ENCODE measurements at places on chromosomes 3 and 15.

DNA sequence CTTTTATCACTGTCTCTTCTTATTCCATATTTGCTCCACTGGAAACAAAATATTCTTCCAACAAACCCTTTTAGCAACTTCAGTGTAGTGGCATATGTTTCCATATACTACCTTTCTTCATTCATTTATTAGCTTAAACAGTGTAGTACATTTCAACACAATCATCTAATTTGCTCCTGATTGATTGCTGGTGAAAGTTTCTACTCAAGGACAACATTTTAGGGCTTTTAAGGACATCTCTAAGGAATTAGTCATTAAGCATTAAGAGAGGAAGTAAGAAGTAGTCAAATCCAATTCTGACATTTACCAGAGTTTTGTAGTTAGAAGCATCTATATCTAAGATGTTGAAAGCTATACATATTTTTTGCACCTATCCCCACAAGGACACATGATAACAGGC lies 55.8 kb downstream of the RSRC1 start:
- peak; percentile 17 for DNase-seq

GRCh38 chr3:150372722-150373121 lies 35.4 kb upstream of the TSC22D2 start:
- peak; percentile 56 for DNase-seq

DNA sequence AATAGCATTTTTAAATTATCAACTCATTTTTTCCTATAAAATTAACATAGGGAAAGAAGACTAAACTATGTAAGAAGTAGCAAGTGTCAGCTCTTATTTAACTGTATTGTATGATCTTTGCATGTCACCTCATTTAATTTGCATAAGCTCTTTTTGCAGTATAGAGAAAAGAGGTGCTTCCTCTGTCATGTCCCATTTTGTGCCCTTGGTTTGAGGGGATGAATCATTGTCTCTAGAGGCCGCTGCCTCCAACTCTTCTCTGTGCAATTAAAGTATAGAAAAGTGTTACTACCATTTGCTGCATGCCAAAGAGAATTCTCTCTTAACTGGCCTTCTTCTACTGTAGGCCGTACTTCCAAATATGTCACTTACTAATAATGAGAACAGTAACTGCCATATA lies 93.4 kb downstream of the LRRC28 start:
- no peak for DNase-seq

- DNase-seq, result no peak
Measured at GRCh38 chr3:80368616-80369015, 600.8 kb upstream of the ROBO1 start.

- no peak for DNase-seq
Measured at GRCh38 chr3:126937973-126938372, 44.9 kb upstream of the PLXNA1 start.

DNA sequence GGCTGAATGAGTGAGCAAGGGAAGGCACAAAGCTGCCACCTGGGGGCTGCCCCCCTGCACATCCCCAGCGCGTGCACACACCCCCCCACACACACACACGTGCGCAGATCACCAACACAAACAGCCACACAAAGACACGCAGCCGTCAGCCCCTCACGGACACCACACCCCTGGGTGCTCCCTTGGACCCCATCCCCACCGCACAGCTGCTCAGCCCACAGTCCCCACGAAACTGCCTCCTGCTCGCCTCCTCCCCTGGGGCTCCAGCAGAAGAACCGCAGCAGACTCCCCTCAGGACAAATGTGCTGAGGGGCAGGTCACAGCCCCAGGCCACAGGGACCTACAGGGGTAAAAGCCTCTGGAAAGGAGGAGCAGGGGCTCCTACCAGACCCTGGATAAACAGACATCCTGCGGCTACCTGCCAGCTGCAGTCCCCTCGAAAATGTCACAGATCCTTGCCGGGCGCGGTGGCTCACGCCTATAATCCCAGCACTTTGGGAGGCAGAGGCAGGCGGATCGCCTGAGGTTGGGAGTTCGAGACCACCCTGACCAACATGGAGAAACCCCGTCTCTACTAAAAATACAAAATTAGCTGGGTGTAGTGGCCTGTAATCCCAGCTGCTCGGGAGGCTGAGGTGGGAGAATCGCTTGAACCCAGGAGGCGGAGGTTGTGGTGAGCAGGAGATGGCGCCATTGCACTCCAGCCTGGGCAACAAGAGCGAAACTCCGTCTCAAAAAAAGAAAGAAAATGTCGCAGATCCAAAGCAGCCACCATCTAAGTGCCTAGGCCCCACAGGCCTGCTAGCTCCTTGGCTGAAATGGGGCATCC lies 6.5 kb downstream of the TWF2 start:
- DNase-seq, result no peak

- no peak for DNase-seq
Measured at GRCh38 chr3:77917225-77917624, 877.3 kb downstream of the ROBO2 start.

DNA sequence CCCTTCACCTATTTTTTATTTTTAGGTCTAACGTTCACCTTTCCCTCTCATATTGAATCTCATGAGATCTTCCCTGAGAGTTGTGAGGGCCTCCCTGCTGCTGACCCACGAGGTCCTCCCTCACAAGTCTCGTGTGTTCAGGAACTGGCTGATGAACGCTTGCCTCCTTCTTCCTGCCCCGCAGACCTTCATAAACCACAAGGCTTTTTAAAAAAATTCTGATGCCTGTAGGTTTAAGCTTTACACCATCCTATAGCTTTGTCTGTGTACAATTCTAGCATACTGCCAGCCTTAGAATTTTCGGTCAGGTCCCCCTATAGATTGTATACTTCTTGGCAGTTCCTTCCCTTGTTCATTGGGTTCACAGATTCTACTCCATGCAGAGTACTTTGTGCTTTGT lies 50.5 kb downstream of the CHST2 start:
- DNase-seq, result peak; percentile 36

DNA sequence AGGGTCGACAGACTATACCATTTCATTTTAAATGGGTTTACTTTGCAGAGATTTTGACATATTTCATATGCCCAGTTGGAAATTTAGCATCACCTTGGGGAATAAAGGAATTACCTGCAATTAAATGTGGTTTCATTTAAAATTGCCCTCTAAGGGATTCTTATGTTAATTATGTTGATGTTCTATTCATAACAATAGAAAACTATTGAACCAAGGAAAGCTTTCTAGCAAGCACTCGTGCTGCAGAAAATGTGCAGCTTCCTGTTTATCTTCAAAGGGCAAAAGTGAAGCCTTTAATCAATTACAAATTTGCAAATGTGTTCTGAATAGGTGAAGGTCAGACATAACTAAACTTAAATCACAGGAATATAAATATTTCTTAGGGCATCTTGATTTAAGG lies 352.1 kb downstream of the CHST2 start:
- no peak for DNase-seq

GRCh38 chr15:50353251-50353974 lies 1.6 kb downstream of the GABPB1 start:
- DNase-seq, result peak; percentile 95

DNA sequence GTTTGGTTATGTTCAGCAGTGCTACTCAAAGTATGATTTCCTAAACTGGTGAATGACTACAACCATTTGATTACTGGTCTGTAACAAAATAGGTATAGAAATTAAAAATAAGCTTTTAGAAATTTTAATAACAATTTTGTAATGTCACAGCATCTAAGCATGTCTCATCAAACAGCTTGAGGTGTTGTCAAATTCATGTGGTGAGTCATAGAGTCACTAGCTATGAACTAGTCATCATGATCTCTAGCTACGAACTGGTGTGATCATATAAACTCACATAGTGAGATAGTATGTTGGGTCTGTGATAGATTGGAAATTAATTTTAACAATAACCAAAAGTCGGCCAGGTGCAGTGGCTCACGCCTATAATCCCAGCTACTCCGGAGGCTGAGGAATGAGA lies 213.9 kb upstream of the RBMS3 start:
- DNase-seq, result peak; percentile 63

All from iris pigment epithelial cell (primary cell).